ENCODE measurements at places on chromosomes 13 and 19.
A peak's percentile ranks its signal among the peaks of the same experiment; 100 is the strongest.

DNA sequence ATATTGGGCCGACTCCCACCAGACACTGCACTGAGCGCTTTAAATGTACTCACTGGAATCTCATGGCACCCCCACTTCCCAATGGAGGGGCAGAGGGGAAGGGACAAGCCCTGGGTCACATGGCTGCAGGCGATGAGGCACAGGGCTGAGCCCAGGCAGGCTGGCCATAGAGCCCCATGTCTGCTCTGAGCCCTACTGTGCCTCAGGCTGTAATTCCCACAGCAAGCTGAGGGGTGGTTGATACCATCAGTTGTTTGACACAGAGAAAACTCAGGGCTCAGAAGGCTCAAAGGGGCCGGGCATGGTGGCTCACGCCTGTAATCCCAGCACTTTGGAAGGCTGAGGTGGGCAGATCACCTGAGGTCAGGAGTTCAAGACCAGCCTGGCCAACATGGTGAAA is 25.1 kb downstream of the RFX1 start:
- no peak for DNase-seq

DNA sequence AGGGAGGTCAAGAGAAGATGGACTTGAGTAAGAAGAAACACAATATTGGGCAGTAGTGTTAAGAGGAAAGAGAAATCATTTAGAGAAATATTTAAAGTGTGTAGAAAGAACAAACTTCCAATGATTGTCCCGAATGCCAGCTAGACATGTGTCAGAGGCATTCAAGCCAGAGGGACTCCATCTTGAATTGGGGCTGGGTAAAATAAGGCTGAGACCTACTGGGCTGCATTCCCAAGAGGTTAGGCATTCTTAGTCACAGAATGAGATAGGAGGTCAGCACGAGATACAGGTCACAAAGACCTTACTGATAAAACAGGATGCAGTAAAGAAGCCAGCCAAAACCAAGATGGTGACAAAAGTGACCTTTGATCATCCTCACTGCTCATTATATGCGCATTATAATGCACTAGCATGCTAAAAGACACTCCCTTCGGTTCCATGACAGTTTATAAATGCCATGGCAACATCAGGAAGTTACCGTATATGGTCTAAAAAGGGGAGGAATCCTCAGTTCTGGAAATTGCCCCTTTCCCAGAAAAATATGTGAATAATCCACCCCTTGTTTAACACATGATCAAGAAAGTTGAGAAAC is 127.0 kb upstream of the IPO5 start:
- DNase-seq = no peak

DNA sequence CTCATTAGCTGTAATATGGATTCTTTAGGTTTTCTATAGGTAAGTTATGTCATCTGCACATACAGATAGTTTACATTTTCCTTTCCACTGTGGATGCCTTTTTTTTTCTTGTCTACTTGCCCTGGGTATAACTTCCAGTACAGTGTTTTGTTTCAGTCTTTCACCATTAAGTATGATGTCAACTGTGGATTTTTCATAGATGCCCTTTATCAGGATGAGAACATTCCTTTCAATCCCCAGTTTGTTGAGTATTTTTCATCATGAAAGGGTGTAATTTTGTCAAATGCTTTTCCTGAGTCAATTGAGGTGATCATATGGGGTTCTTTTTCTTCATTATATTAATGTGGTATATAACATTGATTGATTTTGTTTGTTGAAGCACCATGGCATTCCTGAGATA is 43.6 kb upstream of the SACS start:
- no peak for DNase-seq

- no peak for DNase-seq
Observed at GRCh38 chr13:100633461-100633860, 41.1 kb downstream of the TMTC4 start.

DNA sequence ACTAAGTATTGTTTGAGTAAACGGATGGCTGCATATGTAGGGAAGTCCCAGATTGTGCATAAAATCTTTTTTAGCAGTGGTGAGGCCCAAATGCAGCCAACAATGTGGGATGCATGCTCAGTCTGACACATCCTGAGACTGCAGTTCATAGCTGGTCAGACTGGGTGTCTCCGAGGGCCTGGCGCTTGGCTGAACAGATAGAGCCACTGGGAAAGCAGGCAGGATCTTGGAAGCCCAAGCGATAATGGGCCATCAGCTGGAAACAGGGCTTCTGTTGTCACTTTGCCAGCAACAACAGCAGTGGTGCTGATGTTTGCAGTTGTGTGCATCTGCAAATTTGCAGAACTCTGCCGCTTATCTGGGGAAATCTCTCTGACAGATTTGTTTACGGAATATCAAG is 36.1 kb downstream of the MTUS2 start:
- DNase-seq = no peak

GRCh38 chr13:29428310-29429181 is 166.9 kb downstream of the SLC7A1 start:
- no peak for DNase-seq

GRCh38 chr19:4174895-4175668 is 7.3 kb downstream of the SIRT6 start:
- no peak for DNase-seq

DNA sequence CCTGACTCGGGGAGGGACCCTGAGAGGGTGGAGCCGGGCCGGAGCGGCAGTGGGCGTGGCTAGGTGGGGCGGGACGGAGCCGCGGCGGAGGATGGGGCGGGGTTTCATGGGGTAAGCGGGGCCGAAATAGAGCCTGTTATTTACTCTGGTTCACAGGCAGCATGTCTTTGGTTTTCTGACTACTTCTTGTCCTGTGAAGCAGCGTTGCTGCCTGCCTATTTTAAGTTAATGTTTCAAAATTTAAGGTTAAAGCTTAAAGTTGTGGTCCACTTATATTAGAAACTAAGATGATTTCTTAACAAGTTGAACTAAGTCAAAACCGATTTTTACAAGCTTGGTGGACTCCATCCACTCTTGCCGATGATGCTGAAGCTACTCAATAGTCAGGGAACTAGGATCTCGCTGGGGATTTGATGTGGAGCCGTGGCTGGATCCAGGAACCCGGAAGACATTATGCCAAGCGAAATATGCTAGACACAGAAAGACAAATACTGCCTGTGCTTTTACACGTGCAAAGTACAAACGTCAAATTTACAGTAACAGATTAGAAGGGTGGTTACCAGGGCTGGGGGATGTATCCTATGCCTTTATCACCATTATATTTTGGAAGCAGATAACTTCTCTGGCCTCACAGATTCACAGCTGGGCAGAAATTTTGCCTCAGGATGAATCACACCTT is 433 bp upstream of the ZNF616 start:
- peak; percentile 7 for DNase-seq

DNA sequence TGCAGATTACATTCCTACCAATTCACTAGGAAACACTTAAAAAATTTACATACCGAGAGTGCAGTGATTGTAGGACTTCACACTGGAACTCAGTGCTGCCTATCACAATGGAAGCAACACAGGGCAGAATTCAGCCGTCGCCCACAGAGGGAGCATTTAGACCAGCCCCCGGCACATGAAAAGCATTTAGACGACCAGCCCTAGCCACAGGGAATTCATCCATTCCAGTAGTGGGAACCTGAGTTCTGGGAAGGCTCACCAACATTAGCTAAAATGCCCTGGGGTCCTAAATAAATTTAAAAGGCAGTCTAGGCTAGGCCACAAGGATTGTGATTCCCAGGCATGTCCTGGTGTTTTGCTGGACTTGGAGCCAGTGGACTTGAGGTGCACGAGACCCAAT is 155.2 kb downstream of the LIG4 start:
- DNase-seq = no peak

DNA sequence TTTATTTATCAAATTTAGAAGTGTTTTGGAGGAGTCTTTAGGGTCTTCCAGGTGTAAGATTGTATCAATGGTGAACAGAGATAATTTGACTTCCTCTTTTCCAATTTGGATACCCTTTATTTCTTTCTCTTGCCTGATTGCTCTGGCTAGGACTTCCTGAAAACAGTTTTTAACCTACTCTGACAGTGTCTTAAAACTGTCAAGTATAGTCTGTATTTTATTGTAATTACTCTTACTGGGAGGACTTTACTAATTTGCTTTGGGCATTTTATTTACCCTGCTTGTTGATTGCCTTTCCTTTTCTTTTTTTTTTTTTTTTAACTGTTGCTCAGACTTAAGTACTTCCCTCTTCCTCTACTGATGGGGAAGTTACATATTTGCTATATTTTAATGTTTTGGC is 81.3 kb downstream of the URI1 start:
- DNase-seq = no peak

- DNase-seq = no peak
Observed at GRCh38 chr19:29812881-29813275, 1.1 kb downstream of the CCNE1 start.

GRCh38 chr13:110886870-110887596 is 27.8 kb downstream of the ANKRD10 start:
- no peak for DNase-seq

DNA sequence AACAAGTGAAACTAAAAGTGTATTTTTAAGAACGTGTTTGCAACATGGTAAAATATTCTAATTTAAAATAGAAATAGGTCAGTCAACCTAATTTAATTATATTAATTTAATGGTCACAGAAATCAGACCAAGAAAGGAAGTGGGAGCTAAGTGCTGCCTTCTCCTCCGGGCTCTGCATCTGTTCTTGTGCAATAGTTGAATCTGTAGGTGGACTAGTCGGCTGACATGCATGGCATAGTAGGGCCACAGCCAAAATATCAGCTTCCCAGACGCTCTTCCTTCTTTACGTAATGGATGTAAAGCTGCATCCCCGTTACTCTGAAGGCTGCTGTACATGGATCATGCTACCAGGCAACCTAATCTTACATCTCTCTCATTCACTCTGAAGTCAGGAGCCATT is 47.3 kb downstream of the COL4A1 start:
- DNase-seq = no peak

DNA sequence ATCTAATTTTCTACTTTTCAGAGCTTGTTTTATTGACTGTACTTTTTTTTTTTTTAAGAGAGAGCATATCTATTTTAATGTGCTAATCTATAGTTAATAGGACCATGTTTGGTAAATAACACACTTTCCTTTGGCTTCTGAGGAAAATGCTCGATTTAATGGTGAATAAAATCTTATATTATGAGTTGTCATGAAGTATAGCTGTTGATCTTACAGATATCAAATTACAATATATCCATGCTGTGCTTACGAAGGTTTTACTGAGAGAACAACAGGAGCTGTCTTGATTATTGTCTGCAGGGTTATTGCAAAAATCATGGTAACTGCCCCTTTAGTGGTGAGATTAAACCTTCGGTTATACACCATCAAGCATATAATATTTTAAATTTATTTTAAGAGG is 29.6 kb downstream of the URI1 start:
- DNase-seq = no peak

GRCh38 chr13:46736541-46737310 is 60.2 kb downstream of the ESD start:
- no peak for DNase-seq

- no peak for DNase-seq
Observed at GRCh38 chr13:50361282-50361681, 346.0 kb downstream of the KCNRG start.

GRCh38 chr13:79904581-79904980 is 423.6 kb downstream of the NDFIP2 start:
- no peak for DNase-seq

DNA sequence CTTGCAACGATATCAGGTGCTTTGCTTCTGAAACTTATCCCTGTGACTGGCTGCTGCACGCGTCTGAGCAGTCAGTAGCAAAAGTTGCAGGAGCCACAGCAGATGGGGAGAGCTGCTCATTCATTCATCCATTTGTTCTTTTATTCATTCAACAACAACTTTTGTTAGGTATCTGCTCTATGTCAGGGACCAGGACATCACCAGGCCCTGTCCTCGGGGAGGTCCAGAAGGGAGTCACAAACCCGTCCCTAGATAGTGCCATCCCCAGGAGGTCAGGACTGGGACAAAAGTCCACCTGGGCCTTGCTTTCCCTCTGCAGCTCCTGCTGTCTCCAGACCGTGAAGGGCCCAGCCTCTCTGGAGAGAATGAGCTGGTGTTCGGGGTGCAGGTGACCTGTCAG is 2.6 kb downstream of the ARHGAP33 start:
- no peak for DNase-seq

DNA sequence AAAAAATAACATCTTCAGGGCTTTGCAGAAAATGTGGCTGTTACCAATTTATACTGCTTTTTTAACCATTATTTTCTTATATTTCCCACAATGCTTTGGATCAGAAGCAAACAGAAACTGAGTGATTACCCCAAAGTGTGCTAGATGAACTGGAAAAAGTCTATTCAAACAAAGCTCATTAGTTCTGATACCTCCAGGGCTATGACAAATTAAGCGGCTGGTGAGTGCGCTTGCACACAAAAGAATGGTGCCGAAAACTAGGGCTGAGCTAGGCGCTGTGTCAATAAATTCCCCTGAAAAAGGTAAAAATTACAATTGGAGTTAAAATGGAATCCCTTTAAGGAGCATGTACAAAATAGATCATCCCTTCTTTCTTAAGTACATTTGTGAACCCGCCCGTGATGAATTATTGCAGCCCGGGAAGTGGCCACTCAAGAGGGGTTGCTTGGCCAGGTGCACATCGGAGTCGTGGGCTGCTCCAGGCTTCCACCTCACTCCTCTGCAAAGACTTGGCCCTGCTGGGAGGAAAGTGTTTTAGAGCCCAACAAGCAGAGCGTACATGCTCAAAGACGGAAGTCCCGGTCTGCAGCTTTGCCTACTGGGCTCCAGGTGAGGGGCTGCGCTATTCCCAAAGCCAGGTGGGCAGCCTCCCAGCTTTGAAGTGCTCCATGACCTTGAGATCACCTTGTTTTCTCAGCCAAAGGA is 164.0 kb upstream of the ZNF507 start:
- DNase-seq = no peak

GRCh38 chr13:75480671-75481175 is 1.2 kb downstream of the TBC1D4 start:
- peak; percentile 16 for DNase-seq

- DNase-seq = no peak
Observed at GRCh38 chr13:40377783-40378182, 288.7 kb downstream of the FOXO1 start.

DNA sequence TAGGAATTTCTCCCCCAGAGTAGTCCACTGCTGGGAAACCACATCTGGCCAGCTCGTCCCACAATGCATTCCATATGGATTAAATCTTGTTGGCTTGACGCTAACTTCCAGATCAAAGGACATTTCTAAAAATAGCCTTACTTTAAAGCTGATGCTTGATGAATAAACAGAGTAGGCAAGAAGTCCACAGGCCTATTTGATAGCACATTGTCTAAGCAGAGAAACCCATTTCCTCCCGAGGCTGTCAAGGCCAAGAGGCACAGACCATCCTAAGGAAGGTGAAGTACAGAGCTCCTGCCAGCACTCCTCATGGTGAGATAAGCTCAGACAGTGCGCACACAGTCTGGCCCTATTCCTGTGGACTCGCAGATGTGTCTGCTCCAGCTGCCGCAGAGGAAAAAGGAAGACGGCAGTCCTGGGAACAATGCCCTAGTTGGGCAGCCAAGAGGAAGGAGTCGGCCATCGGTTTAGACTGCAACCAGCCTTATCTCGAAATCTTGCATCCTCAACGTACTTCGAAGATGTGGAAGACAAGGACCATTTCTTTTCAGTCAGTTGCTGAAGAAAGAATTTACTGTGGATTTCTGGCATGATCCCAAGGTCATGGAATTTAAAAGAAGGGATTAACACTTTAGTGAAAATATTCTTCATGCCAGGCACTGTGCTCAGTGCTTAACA is 156.8 kb downstream of the RGCC start:
- no peak for DNase-seq

Data from tibial nerve (tissue), 4 donors.